Stimulated activated CD4-positive, alpha-beta T cell treated with anti-CD3 and anti-CD28 coated beads, Interleukin-1b, Interleukin-23, amount 100 ng/mL, for 1 hour (primary cell): ENCODE measurements at places on chromosomes 7 and 10.

DNA sequence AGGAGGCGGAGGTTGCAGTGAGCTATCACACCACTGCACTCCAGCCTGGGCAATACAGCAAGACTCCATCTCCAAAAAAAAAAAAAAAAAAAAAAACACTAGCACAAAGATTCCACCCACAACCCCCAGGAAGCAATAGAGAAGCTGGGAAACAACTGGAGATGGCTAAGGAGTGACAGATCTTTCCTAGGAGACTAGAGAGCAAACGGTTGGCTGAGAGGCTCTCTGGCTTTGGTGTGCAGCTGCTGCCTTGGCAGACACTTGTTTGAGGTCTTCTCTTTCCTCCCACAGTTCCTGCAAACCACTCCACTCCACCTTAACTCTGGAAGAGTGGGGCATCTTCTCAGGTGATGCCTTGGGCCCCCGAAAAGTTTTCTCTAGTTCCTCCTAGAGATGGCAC, 78.5 kb upstream of the LANCL2 start:
- DNase-seq: no peak

DNA sequence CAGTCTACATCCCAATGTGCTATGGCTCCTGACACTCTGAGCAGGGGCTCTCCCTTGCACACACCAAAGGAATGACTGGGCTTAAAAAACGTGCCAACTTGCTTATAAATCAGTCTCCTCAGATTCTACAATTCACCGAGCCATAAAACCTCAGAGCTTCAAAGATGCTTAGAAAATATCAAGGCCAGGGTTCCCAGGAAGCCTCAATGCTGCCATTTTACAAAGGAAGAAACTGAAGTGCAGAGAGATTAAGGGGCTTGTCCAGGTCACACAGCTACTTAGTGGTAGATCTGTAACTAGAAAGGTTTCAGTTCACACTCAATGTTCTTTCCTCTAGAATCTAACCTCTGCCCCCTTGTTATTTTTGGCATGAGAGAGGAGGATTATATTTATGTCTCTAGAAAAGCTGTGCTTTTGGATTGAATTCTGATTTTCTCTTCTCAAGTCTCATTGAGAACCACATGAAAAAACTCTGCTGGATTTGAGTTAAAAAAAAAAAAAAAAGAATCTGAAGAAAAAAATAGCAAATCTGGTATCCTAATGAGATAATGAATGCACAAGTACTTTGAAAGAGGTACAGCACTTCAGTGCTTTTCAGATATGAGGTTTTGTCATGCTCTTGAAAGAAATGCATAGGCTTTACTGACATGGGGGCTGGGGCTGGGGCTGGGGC, 22.3 kb upstream of the TSPAN33 start:
- DNase-seq: no peak

- DNase-seq: no peak
These were observed 360.4 kb upstream of the CELF2 start for GRCh38 chr10:10657139-10657760.

DNA sequence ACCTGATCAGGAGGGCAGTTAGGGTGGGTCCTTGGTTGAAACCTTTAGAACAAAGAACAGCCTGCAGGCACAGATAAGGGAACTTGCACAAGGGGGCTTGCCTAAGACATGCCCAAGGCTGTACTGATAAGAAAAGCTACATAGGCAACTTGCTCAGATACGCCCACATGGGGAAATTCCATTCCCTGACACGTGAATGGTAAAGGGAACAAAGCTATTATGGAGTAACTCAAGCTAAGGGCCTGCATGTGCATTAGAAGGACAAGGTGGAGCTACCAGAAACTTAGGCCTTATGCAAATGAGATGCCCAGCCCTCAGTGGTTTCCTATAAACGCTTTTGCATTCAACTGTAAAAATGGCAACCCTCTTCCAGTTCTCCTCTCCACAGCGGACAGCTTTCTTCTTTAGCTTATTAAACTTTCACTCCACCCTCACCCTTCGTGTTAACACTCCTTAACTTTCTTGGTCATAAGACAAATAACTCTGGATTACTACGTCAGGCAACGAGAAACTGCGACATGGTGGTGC, 1192.1 kb upstream of the CELF2 start:
- DNase-seq: no peak

GRCh38 chr7:4268040-4268965, 413.8 kb upstream of the FOXK1 start:
- DNase-seq: no peak

DNA sequence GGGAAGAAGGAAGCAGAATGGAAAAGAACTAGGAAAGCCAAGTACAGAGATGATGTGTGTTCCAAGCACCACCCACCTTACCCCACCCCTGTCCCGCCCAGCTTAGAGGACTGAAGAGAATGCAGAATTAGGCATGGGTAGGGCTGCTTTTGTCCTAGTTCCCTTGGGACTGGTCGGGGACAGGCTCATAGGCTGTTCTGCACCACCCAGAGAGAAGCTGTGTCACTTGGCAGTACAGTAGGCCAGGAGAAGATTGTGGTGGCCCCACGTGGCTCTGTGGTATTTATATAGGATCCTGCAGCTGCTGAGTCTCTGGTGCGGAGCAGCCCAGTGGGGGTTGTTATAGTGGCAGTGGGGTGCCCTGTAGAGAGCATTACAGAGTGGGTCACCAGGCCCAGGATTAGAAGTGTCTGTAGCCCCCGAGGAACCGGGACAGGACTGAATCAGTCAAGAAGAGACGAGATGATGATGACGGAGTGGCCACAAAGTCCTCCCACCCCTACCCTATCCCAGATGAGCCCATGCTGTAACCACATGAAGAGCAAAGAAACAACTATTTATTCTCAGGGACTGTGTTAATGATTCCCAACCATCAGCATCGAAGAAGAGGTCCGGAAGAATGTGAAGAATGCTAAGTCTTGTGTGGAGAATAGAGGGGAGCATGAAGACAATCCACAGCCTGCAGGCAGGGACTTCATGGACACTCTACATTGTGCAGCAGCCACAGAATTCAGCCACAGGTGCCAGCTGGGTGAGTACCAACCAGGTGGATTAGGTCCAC, 88.9 kb downstream of the C1GALT1 start:
- no peak for DNase-seq

DNA sequence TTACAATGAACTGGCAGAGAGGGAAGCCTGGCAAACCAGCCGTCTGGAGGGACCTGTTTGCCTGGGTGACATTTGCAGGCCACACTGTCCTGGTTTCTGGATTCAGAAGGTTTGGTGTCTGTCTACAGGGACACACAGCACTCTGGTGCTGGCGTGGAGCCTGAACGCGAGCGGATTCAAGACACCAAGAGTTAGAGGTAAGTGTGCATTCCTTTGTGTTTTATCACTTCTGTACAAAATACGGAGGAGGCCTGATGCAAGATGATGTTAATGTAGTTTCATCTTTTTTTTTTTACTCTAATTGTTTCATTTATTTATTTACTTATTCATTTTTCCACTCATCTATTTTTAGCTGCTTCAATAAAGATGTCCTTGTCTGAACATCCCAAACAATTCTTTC, 485.3 kb upstream of the ADARB2 start:
- DNase-seq: no peak

- no peak for DNase-seq
These were observed 221.8 kb downstream of the HPSE2 start for GRCh38 chr10:99013885-99014284.

DNA sequence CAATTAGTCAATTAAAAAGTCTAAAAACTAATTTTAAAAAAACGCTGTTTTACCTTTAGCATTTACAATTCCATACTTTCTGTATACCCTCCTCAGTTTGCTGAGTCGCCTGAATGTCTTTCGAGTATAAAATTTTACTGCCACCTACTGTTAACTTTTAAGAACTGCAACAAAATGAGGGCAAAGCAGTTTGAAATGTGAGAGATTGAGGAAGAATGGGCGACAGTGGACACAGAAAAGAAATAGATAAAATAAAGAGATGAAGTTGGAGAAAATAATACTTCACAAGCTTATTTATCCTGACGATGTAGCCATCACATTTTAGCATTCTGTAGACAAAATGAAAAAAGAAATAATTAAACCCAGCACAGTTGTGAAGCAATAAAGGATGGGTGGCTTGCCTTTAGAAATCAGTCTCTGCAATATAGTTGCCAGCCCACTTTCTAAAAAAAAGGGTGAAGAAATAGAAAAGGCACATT, 110.8 kb upstream of the PTN start:
- DNase-seq: no peak

- no peak for DNase-seq
These were observed 60.5 kb downstream of the YKT6 start for GRCh38 chr7:44261240-44261639.

GRCh38 chr7:158410720-158411119, 176.9 kb downstream of the PTPRN2 start:
- DNase-seq: no peak

DNA sequence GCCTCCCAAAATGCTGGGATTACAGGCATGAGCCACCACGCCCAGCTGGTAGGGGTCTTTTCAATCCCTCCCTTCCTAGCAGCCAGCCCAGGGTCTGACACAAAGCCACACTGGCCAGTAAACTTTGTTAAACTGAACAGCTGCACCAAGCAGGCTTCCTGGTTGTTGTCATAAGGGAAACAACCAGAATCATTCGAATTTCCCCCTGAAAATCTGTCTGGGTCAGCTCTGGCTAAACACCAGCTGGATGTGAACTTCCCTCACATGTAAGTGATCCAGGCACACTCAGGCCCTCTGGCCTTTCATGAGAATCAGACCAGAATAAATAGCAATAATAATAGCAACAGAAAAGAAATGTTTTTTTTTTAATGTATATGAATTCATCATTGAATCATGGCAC, 7.4 kb downstream of the IMPDH1 start:
- DNase-seq: no peak

- no peak for DNase-seq
These were observed 28.6 kb downstream of the OGDH start for GRCh38 chr7:44634839-44635591.

DNA sequence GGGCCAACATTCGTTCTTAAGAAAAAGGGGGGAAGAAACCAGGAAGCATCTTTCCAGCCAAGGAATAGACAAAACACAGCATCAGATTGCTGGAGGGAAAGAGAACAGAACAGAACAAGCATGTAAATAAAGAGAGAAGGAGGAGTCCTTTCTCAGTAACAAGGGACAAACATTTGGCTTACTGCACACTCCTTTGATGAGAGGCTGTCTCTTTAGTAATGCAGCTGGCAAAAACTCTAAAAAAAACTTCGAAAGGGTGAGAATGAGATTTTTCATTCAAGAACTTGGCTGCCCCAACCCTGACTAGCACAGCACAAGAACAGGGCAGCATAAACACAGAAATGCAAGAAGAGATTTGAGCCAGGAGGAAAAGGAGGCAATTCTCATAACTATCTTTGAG, 38.9 kb upstream of the IL6 start:
- no peak for DNase-seq

- DNase-seq: no peak
These were observed 2.6 kb downstream of the CPA2 start for GRCh38 chr7:130269318-130269694.
